ENCODE measurements at places on chromosomes 4 and X.

GRCh38 chrX:113157496-113157895, 316.9 kb upstream of the AMOT start:
- no peak for DNase-seq

DNA sequence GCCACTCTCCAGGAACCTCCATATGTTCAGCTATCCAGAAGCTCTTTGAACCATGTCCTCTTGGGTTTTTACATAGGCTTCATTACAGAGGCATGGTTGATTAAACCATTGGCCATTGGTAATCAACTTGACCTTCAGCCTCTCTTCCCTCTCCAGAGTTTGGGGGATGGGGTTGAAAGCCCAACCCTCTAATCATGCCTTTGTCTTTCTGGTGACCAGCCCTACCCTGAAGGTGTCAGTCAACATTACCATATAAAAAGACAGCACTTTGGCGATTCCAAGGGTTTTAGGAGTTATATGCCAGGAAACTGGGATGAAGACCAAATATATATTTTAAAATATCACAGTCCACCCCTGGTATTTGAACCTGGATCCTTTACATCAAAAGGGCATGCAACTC, 222.5 kb downstream of the CHIC1 start:
- DNase-seq = no peak

DNA sequence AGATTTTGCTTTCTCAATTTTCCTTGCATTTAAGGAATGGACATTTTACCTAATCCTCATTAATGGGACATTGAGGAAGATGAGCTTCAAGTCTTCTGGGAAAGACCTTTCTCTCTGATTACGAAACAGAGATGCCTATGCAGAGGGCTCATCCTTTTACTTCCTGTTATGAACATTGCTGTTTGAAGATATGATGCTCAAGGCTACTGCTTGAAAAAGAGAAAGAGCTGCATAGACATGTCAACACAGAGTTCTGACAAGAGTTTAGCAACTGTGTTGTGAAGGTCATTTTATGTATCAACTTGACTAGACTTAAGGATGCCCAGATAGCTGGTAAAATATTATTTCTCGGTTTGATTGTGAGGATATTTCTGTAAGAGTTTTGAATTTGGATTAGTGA, 13.8 kb upstream of the GNPDA2 start:
- no peak for DNase-seq

GRCh38 chr4:82437285-82438005, 7.1 kb downstream of the ENOPH1 start:
- no peak for DNase-seq

DNA sequence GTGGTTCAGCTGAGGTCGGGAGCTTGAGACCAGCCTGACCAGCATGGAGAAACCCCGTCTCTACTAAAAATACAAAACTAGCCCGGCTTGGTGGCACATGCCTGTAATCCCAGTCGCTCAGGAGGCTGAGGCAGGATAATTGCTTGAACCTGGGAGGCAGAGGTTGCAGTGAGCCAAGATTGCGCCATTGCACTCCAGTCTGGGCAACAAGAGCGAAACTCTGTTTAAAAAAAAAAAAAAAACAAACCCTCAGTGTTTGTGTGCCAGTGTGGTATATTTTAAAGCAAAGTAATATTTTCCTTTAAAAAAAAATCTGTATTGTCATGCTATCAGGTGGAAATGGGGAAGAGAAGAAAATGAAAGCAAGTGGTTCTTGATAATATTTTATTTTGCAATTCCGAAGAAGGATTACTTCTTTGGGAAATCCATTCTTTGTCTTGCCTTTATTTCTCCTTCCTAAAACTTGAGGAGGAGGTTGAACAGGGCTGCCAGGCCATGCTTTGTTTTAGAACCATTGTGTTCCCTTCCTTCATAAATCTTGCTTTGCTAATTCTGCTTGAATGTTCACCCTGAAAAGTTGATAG, 14.4 kb downstream of the ALG13 start:
- DNase-seq = no peak

DNA sequence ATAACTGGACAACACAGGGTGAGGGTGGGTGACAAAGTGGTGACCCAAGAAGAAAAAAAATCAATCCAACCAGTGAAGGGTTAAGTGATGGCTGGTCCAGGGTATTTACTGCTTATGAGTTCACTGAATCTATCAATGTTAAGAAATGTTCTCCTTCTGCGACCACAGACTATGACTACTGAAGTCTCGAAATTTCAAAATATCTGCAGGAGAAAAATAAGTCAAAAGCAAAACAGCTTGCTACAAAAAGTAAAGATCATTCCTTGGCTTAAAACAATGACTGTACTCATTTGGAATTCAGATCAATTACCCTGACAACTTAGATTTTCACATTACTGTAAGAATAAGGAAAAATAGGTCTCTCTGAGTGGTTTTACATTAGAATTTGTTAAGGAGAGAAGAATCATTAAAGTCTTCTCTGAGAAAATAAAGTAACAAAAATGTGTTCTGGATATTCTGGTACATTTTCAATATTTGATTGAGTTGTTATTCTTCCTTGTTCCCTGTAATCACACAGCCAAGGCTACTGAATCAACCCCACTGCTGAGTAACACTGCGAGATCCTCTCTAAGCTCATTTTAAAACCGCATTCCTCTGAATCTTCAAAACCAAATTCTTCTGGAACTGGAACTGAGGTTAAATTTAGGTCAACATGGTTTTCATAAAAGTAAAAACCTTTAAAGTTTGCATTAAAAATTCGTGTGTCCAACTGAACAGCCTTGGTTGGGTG, 22.7 kb downstream of the SMPX start:
- no peak for DNase-seq

DNA sequence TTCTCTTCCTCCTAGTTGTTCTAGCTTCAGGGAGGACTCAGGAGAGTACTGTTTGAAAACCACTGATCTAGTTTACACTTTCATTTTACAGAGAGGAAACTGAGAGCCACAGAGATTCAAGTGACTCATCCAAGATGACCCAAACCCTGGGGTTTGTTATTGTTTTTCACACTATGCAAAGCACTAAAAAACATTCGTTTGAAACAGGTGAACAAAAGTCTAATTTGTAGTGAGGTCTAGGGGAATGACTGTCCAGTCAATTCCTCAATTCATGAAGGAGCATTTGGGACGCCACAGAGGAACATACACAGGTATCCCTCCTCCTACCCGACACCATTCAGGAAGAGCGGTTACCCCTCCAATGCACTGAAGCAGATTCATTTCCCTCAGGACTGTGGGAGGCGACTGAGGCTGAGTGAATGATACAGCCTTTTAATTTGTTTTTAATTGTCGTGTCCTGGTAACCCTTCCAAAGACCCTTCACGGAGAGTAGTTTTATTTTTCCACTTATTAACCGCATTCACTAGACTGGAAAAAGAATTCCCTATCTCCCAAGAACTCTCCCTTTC, 30.3 kb downstream of the TLR10 start:
- DNase-seq = no peak
